ENCODE measurements at places on chromosomes 12 and 14.

DNA sequence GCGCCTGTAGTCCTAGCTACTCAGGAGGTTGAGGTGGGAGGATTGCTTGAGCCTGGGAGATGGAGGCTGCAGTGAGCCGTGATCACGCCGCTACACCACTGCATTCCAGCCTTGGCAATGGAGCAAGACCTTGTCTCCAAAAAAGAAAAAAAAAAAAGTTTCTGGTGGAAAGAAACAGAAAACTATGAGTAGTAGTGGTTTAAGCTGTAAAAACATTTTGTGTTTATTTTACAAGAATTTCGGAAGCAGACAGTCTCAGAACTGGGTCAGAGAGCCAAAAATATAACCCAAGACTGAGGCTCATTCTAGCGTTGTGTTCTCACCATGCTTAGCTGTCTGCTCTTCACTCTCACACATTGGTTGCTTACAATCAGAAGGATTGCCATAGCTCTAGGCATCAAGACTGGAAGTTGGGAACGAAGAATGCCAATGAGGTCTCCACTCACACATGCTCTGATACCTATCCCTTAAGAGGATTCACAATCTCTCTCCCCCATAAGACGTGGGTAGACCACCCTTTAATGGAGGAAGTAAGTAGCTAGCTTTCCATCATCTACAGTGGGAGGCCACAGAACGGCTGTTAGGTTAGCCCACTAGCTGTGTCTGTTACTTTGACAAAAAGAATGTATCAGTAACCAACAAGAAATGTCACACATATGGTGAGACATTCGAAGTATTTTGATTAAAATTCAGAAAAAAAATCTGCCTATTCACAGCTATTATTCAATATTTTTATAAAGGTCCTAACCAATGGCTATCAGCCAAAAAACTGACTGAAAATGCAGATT lies 117.6 kb upstream of the RASSF8 start:
- DNase-seq, result no peak

DNA sequence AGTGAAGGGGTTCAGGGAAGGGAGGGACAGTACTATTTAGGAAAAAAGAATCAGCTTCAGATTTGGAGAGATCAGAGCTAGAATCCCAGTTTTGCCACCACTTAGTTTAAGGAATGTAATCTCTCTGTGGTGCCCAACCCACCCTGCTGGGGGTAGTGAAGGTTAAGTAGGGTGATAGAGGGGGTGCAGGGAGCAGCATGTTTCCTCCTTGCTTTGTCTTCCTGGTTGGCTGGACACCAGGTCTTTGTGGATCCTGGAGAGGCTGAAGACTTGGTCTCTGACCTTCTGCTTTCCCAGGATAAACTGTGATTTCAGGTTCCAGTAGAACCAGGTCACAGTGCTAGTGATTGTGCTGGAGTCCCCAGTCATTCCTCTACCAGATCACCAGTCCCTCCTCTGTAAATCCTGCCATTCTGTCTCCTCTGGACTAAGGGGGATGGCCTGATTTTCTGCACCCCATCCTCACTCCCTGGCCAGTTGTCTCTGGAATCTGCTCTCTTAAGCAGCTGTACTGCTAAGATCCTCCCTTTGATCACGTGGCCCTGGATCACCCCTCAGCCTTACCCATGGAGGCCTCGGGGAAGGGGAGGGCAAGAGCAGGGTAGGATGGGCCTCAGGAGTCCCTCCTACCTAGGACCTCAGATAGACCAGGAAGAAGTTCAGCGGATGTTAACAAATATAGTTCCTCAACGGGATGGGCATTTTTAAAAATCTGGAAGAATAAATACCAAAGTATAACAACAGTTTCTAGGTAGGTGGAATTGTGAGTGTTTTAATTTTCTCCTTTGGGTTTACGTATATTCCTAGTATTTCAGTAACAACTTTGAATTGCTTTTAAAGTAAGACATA lies 3.1 kb downstream of the MAP3K12 start:
- DNase-seq, result peak; percentile 64

DNA sequence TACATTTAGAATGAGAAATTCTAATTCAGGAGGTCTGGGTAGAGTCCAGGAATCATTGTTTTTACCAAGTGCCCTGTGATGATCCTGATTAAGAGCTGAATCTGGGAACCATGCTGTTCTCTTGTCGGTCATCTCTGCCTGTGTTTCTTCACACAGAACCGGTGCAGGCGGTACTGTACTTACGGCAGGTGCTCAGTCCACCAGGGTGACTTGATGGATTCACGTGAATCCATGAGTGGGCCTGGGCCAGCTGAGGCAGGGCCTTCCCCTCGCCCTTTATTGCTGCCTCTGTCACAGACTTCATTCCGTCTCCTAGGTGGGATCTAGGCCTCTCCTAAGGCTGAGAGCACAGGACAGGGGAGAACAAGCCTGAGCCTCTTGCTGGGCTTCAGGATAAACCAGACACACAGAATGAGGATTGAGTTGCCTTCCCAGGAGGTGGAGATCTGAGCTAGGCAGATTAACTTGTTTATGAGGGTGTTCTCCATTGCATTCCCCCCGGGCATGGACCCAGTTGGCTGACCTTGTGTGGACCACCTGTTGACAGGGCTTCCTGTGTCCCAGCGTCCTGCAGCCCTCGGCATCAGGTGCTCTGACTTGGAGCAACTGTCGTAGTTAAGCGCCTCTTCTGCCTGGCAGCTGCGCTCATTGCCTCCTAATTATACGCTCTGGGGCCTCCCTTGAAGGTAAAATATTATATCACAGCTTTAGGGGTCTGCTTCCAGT lies 42.1 kb downstream of the B4GALNT3 start:
- no peak for DNase-seq

GRCh38 chr14:50039120-50039517 lies 77.3 kb downstream of the VCPKMT start:
- no peak for DNase-seq

GRCh38 chr12:97246368-97246767 lies 216.2 kb upstream of the RMST start:
- no peak for DNase-seq

- DNase-seq, result no peak
Observed at GRCh38 chr12:66189889-66190288, 875 bp downstream of the IRAK3 start.

- DNase-seq, result no peak
Observed at GRCh38 chr12:1628666-1629337, at the start of gene WNT5B. Gene WNT5B (plus strand): TSS chr12:1629231. CDS start chr12:1631355, 2,124 bp downstream.

DNA sequence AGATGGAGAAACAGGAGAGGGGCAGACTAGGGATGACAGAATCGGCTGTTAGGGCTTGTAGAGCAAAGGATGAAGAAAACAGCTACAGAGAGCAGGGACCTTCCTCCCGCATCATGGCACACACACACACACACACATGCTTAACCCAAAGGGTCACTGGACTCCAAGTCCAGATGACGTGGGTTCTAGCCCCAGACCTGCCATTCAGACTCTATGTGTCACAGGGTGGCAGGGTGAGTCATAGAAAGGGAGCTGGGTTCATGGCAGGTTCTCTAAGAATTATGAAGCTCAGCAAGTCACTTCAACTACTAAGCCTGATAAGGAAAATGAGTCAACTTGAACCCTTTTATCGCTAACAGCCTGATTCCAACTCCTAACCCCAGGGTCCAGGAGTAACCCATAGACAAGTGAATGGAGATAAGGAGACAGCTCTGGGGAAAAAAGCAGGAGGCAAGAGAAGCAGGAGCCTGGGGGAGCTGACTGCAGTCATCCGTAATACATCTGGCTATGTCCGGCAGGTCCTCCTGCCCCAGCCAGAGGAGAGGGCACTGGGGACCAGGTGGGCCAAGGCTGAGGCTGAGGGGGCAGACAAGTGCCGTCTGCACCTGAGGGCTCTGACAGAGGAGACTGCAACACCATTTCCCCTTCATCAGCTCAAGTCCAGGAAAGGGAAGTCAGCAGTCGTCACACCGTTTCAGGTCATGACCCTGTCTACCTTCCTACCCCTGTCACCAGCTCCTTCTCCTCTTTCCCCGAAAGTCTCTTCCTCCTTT lies 3.6 kb upstream of the TNFRSF1A start:
- DNase-seq, result no peak

DNA sequence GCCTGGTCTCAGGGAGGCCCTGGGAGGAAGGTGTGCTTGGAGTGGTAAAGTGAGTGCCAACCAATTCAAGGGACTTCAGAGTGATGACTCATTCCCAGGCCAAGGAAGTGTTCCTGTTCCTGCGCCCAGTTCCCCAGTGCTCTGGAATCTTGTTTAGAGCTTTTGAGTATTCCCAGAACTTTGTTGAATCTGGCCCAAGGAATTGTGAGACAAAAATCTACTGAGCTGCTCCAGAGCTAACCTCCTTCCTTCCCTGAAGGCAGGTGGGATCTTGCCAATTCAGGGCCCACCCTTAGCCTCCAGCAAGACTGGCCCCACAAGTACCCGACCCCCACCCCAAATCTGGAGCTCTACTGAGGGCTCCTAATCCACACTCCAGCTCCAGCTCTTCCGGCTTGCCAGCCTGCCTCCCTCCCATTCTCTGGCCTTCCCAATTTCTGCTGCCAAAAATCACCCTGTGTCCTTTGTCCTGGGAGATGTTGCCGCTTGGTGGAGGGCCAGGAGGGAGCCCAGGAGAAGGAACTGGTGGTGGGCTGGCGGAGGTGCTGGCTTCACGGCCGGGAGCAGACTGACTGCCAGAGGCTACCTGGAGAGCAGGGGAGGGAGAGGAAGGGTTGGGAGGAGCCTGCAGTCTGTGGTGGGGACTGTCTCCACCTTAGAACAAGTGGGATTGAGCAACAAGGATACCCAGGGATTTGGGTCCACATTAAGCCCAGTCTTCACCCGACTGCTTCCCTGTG lies 2.0 kb upstream of the ATN1 start:
- peak; percentile 82 for DNase-seq

- no peak for DNase-seq
Observed at GRCh38 chr12:56670836-56671235, 17.2 kb downstream of the PTGES3 start.

GRCh38 chr12:50112456-50113218 lies 601 bp downstream of the COX14 start:
- DNase-seq, result no peak

DNA sequence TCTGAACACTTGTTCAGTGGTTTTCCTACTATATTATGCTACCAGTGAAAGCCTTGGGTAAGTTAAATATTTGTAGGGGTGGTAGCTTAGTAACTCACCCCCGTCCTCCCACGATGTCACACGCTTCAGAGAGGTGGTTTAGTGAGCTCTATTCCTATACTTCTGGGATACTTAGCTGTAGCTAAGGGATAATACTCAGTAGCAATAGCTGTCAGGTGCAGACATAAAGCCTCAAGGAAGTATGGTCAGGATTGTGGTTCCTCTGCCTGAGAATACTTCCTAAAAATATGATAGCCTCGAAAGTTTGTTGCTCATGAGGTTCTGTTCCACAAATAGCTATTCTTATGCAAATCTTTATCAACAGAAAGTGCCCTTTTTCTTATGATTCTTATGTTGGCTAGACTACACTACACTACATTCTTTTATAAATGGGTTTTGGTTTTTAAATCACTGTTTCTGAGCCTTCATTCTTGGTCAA lies 11.9 kb downstream of the DLST start:
- DNase-seq, result no peak

GRCh38 chr14:58353516-58354299 lies 42.0 kb upstream of the TOMM20L start:
- DNase-seq, result no peak

GRCh38 chr14:21937996-21938395 lies 264.4 kb upstream of the OR4E1 start:
- no peak for DNase-seq

DNA sequence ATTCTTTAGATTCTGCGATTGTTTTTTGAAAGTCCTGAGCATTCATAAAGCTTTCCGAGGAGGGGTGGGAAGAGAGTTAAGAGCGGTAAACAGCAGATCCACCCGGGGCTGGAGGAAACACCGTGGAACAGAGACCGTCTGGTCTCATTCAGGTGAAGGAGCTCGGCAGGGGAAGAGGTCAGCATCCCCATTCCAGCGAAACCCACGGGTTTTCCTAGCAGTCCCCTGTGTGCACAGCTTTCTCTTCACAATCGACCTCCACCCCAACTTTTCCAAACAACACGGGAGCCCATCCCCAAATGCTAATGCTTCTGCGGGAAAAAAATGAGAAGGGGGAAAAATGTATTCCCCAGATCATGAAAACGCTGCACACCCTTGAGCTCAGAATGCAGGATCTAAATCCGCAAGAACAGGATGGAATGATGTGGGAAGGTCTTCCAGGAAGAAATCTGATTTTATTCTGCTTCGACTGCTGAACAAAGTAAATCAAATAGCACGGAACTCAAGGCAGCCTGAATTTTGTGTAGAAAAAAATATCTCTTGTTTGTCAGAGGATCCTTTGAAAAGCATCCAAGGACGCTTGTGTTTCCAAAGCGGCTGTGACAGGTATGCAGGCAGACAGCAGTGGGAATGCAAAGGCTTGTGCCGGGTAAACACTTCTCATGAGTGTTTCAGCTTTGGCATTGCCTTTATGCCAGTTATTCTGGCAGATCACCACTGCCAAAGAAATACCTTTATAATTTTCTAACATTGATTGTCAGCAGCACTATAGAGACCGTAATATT lies 128.8 kb downstream of the NDUFA12 start:
- no peak for DNase-seq

- DNase-seq, result no peak
Observed at GRCh38 chr14:71236487-71236886, 329.2 kb downstream of the PCNX1 start.

DNA sequence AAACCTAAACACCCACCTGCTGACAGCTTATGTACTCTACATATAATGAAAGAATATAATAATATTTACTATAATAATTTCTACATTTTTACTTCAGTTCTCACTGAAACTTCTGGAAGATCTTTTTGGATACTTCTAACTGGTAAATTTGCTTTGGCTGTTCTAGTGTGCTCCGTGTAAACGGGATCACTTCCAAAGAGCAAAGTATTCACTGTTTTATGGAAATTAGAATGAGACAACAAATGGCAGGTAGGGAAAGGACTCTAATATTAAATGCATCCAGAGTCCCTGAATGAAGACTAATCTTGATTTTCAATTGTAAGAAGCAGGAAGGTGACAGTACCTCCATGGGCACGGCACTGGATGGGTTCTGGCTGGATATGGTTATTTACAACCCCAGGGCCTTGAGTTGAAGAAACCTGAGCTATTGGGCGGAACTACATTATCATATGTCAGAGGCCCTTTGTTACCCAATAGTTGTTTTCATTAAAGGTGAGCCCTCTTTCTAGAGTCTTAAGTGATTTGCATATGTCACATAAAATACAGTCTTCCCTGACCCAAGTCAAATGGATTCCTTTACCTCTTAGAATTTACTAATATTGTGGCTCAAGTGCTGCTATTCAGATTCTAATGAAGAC lies 10.7 kb downstream of the ERP29 start:
- DNase-seq, result no peak

DNA sequence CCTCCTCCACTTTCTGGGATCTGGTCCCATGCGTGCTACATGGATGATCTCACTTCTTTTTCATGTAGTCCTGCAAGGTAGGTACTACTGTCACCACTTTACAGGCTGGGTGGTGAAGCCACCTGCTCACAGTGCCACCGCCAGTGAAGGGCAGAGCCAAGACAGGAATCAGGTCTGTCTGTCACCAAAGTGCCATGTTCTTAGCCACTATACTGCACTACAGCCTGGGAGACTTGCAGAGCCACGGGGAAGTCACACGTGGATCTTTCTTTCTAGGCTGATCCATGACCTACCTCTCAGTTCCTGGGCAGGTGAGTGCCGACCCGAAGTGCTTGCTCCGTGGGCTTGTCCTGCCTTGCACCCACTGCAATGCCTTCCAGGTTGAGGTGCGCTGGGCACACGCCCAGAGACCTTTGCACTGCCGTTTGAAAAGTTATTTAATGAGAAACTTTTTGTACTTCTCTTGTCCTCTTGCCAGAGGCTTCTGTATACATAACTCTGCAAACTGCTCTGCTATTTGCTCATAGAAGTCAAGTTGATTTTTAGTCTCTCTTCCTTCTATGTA lies 19.7 kb upstream of the CLMN start:
- no peak for DNase-seq

- no peak for DNase-seq
Observed at GRCh38 chr12:39127401-39127800, 222.0 kb upstream of the CPNE8 start.

GRCh38 chr12:9606736-9607372 lies 862 bp downstream of the KLRB1 start:
- DNase-seq, result no peak

All from upper lobe of right lung (tissue), 1 donor.